ENCODE measurements at places on chromosomes 16 and 17. TPM values are rescaled to one million over a fixed set of nuclear protein-coding genes. Genes with fewer than 3 reads are reported as not detected.

The CLEC10A gene
- polyA plus RNA-seq: 0.47 TPM

The SOST gene
- 30.9 TPM for polyA plus RNA-seq

The DHODH gene
- 16.3 TPM for polyA plus RNA-seq

The PLCG2 gene
- polyA plus RNA-seq: 64.1 TPM

The SLC16A11 gene
- polyA plus RNA-seq: 0.18 TPM

The CTRB2 gene
- polyA plus RNA-seq: not detected

The CD300E gene
- 0.10 TPM for polyA plus RNA-seq

The ZDHHC1 gene
- polyA plus RNA-seq: 11.5 TPM

The NGFR gene
- polyA plus RNA-seq: 2.9 TPM

The TRIM65 gene
- 14.1 TPM for polyA plus RNA-seq

The CHRNE gene
- 1.2 TPM for polyA plus RNA-seq

The KCTD11 gene
- polyA plus RNA-seq: 10.3 TPM

The ADAD2 gene
- not detected for polyA plus RNA-seq

The PIRT gene
- polyA plus RNA-seq: 0.07 TPM

The SLC6A2 gene
- 0.08 TPM for polyA plus RNA-seq

The HNF1B gene
- 114 TPM for polyA plus RNA-seq

The C1QTNF1 gene
- polyA plus RNA-seq: 1.9 TPM

The DRC3 gene
- polyA plus RNA-seq: 26.9 TPM

The RNF222 gene
- 0.07 TPM for polyA plus RNA-seq

The TMEM132E gene
- polyA plus RNA-seq: 4.0 TPM

The VMO1 gene
- 0.33 TPM for polyA plus RNA-seq

The CETP gene
- polyA plus RNA-seq: 10.2 TPM

The GCGR gene
- 9.2 TPM for polyA plus RNA-seq

The C16orf96 gene
- polyA plus RNA-seq: 0.33 TPM

The KRTAP1-5 gene
- not detected for polyA plus RNA-seq
